Activated gamma-delta T cell treated with anti-CD3 and anti-CD28 coated beads, Interleukin-2, amount 50 U/mL, for 16 hours (primary cell): ENCODE measurements at places on chromosomes 6 and 20.

GRCh38 chr6:38057994-38058393, 238.5 kb downstream of the ZFAND3 start:
- DNase-seq: peak; percentile 14

DNA sequence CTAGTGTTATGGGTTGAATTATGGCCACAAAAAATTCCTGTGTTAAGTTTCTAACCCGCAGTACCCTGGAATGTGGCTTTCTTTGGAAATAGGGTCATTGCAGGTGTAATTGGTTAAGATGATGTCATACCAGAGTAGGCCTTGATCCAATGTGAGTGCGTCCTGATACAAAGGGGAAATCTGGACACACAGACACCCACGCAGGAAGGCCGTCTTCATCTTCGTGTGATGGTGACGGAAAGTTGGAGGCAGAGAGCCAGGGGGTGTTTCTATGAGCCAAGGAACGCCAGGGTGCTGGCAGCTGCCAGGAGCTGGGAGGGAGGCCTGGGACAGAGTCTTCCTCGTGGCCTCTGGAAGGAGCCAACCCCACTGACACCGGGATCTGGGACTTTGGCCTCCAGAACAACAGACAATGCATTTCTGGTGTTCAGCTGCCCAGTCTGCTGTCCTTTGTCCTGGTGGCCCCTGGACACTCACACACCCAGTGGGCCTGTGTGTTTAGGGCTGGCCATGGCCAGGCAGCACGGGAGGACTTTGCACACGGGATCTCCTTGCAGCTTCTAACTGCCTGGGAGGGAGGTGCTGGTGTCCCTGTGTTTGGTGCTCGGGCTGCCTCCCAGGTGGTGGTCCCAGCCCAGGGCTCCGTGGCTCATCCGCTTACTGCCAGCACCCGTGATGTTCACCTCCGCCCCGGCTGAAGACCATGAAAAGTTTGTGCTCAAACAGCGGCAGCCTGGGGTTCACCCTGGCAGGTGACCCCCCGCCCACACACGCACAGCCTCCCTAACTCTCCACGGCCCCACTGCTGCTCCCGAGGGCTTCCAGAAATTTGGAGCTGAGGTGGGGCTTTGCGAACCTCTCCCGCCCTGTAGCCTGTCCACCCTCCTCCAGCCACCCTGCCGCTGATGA, 53.4 kb upstream of the GATA5 start:
- no peak for DNase-seq

DNA sequence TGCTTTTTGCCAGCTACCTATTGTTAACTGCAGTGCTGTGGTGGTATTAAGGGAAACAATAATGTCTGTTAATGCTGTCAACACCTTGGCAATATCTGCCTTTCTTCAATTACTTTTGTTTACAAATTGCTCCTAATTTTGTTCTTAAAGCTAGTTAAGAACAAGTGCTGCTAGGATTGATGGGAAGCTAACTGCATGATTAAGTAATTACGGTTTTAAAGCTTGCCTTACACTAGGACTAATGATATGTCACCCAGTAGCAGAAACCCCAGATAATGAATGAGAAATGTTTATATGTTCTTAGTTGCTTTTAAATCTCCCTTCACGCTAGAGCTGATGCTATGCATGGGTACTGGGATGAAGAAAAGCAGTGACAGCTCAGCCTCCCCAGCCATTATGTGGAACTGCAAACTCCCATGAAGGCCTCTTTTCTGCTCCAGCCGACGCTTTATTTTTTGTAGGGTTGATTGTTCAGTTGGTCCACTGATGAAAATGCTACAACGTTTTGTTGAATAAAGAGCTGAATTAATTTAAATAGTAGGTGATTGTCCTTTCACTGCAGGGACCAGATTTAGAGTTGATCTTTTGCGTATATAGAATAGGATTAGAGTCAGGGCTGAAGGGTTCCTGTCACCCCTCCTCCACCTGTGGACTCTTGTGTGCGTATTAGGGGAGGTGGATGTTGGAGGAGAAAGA, 610.5 kb downstream of the TFAP2B start:
- no peak for DNase-seq

DNA sequence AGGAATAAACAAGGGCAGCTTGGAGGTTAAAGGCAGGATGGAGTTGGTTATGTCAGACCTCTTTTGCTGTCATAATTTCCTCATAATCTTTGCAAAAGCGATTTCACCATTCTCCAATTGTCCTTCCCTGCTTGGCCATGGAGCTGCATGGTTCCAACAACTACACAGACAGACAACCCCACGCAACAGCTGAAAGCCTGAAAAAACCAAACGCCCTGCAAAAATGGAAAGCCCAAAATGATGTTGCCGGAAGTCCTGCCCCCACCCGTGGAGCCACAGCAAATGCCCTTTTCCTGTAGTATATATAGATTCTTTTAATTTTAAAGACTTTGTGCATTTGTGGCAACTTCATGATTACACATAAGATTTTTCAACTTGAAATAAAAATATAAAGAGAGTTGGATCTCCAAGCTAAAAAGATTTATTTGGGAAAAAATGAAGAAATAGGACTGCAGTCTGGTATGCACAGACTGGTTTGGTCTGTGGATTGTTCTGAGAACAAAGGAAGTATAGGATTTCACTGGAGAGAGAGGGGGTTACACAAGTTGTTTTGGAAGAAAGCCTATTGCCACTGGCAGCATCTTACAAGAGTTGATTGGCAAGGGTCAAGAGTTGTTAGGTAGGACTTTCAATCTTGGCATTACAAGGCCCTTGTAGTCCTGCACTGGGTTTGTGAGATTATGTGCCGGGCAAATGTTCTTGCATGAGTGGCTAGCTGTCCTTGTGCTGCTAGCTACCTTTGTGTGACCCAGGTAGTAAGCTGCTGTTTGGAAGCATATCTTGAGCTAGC, 190.0 kb downstream of the C6orf118 start:
- no peak for DNase-seq

DNA sequence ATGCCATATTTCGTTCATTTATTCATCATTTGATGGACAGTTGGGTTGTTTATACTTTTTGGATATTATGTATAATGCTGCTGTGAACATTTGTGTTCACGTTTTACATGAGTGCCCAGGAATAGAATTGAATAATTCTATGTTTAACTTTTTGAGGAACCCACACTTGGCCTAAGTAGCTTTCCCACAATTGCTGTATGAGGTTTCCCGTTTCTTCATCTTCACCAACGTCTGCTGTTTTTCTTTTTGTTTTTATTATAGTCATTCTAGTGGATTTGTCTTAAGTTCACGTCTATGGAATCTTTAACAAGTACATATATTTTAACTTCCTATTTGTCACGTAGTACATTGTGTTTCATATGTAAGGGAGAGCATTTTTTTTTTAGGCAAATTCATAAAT, 110.3 kb downstream of the JARID2 start:
- DNase-seq: no peak

- DNase-seq: no peak
Measured at GRCh38 chr20:18914796-18915195, 101.2 kb downstream of the SCP2D1 start.

DNA sequence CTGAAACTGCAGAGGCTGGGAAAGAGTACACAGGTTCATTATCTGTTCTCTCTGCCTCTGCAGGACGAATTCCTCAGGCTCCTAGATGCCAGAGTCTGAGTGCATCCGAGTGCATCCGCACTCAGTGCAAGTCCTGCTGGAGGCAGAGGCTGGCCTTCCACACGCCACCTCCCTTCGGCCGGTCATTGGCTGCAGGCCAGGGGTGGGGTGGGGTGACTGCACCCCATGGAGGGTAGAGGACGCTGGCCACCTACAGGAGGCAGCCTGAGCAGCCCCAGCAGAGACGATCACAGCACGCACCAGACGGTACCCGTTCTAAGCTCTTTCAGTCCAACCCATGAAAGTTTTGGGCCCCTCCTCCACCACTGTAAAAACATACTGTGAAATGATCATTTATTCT, 11.7 kb downstream of the SFT2D1 start:
- DNase-seq: no peak

GRCh38 chr20:33655164-33655563, 7.0 kb upstream of the C20orf144 start:
- DNase-seq: no peak

DNA sequence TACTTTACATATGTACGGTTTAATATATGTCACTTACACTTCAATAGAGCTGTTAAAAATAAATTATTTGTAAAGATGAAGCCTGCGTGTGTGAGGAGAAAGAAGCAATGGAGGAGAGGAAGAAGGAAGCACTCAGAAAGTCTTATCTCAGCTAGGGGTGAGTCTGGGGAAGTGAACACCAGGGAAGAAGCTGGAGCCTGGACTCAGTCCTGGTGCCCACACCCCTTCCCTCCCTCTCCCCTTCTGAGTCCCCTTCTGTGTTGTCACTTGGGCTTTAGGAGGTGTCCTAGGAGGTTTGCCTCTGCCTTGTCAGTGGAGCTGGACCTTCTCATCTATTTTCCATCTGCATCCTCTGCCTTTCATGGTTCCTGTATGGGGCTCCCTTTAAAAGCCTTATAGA, 1.9 kb downstream of the SIRPB2 start:
- DNase-seq: no peak

DNA sequence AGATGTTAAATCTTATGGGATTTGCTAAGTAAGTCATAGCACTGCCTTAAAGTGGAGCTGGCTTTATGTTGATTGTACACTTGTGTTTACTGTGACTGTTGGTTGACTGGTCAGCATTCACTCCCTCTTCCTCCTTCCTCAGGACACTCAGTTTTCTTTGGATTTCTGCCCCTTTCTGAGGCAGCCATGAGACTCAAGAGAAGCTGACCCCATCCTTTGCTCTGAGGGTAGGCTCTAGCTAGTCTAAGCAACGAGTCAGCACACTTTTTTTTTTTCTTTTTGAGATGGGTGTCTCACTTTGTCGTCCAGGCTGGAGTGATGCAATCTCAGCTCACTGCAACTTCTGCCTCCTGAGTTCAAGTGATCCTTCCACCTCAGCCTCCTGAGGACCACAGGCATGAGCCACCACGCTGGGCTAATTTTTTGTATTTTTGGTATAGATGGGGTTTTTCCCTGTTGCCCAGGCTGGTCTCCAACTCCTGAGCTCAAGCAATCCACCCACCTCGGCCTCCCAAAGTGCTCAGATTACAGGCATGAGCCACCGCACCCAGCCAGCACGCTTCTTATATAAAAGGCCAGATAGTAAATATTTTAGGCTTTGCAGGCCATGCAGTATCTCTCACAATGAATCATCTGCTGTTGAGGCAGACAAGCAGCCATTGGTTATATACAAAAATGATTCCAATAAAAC, 191.4 kb downstream of the NFATC2 start:
- DNase-seq: no peak

DNA sequence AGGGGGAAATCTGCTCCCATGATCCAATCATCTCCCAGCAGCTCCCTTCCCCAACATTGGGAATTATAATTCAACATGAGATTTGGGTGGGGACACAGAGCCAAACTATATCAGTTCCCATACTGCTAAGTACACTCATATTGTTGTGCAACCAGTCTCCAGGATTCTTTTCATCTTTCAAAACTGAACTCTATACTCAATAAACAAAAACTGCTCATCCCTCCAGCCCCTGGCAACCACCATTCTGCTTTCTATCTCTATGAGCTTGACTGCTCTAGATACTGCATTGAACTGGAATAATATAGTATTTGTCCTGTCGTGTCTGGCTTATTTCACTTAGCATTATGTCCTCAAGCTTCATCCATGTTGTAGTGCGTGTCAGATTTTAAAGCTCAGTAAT, 42.9 kb downstream of the STX11 start:
- no peak for DNase-seq

GRCh38 chr6:2940010-2940850, 31.1 kb downstream of the SERPINB6 start:
- peak; percentile 58 for DNase-seq

GRCh38 chr6:156060013-156060412, 604.4 kb upstream of the NOX3 start:
- DNase-seq: no peak

GRCh38 chr6:157133856-157134255, 189.5 kb downstream of the TMEM242 start:
- no peak for DNase-seq

- peak; percentile 62 for DNase-seq
Measured at GRCh38 chr6:106512048-106512967, 117.0 kb downstream of the RTN4IP1 start.

- no peak for DNase-seq
Measured at GRCh38 chr6:13063300-13063918, 264.9 kb downstream of the TBC1D7 start.

GRCh38 chr6:31727034-31727716, 1.9 kb downstream of the DDAH2 start:
- DNase-seq: no peak

DNA sequence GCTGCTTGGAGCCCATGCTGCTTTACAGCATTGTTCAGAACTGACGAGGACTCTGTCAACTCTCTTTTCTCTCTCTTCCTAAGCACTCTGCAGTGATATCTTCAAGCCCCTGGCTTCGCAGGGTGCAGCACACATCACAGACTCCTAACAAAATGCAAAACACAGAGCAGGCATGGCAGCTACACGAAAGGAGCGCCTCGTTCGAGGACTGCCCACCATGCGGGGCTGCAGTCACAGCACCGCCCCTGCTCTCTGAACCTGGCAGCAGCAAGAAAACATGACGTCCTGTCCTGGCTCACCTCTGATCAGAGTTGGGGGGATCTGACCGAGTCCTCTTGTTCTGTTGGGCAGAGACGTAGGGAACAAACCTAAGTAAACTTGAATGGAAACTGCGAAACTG, 281.7 kb downstream of the CDH26 start:
- DNase-seq: no peak

DNA sequence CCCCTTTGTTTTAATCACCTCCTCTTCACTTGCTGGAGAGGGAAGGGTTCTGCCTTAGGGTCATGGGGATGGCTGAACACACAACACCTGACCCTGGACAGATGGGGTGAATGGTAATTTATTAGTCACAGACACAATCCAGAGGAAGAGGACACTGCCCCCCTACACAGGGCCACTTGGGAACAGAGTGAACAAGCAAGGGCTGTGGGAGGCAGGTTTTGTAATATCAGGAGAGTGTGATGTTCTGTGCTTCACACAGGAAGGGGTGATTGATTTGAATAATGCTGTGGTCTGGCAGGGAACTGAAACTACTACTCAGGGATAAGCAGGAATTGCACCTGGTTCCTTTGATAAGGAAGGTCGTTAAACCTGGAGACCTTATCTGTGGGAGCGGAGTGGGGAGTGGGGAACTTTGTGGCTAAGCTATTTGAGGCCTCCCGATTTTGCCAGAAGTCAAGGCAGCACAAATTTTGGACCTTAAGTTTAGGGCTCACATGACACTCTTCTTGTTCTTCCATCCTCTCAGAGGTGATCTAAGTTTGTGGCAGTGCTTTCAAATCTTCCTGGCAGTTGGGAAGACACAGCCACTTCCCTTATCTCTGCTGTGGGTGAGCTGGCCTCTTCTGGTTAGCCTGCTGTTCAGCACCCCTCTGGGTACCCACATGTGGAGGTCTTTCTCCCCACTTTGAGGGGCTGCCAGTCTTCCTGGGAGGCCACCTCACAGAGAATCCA, 77.8 kb downstream of the CD164 start:
- DNase-seq: no peak
